ENCODE measurements at places on chromosomes 4 and X. TPM values are rescaled to one million over a fixed set of nuclear protein-coding genes. Genes with fewer than 3 reads are reported as not detected.

DNA sequence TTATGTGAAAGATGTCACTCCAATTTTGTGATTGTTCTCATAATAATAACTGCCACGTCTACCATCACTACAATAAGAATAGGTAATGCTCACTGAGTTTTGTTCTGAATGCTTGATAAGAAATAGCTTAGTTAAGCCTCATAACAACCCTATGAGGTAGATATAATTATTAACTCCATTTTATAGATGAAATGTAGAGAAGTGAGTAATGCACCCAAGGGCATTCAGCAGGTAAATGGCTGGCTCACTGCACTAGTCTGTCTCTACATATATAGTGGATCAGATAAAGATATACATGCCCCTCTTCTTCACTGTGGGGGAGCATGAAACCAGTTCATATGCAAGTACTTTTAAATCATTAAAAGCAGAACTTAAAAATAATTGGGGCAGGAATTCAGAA lies 65.8 kb upstream of the SLC4A4 start:
- H3K36me3 ChIP-seq = no peaks in the 10 kb centered on the region
- no peak for DNase-seq
- no peak overlapping the region for H3K27ac ChIP-seq
- H3K27me3 ChIP-seq = no peaks in the 10 kb centered on the region
- H3K4me1 ChIP-seq = peaks cover 4% of the 10 kb centered on the region

DNA sequence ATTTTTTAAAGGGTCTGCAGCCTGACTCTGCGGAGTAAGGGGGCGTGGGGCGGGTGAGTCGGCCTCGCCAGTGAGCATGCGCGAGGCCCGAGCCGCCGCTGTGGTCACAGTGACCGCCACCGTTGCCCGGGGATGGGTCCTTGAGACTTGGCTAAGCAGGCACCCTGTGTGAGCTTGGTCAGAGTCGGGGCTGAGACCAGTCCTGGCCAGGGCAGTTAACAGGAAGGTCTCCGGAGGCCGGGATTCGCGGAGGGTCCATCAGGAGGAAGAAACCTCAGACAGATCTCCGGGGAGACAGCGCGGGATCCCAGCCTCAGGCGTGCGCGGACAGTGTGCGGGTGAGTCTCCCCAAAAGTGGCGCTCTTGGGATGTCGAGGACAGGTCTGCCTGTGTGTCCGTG lies 1384.4 kb upstream of the PCDH10 start:
- H3K4me1 ChIP-seq = no peaks in the 10 kb centered on the region
- H3K4me3 ChIP-seq = no peak overlapping the region
- H3K36me3 ChIP-seq = no peaks in the 10 kb centered on the region
- DNase-seq = peak; percentile 71

GRCh38 chrX:154348114-154348531 lies 26.3 kb downstream of the FLNA start:
- no peak overlapping the region for H3K27ac ChIP-seq
- H3K36me3 ChIP-seq = peaks cover 8% of the 10 kb centered on the region
- no peak overlapping the region for H3K4me3 ChIP-seq
- no peak for DNase-seq

- H3K4me3 ChIP-seq = no peak overlapping the region
- no peaks in the 10 kb centered on the region for H3K36me3 ChIP-seq
- no peak for DNase-seq
- no peak overlapping the region for H3K27ac ChIP-seq
- H3K27me3 ChIP-seq = no peaks in the 10 kb centered on the region
Measured at GRCh38 chrX:41289095-41289494, 44.9 kb upstream of the DDX3X start.

GRCh38 chrX:108167211-108167872 lies 75.8 kb downstream of the ATG4A start:
- no peak overlapping the region for H3K27ac ChIP-seq
- H3K27me3 ChIP-seq = no peaks in the 10 kb centered on the region
- DNase-seq = no peak
- H3K4me3 ChIP-seq = no peak overlapping the region
- no peaks in the 10 kb centered on the region for H3K4me1 ChIP-seq

GRCh38 chrX:19855700-19856381 lies 31.6 kb downstream of the SH3KBP1 start:
- H3K4me3 ChIP-seq = no peak overlapping the region
- H3K27ac ChIP-seq = no peak overlapping the region
- H3K4me1 ChIP-seq = no peaks in the 10 kb centered on the region
- no peaks in the 10 kb centered on the region for H3K27me3 ChIP-seq
- no peak for DNase-seq

DNA sequence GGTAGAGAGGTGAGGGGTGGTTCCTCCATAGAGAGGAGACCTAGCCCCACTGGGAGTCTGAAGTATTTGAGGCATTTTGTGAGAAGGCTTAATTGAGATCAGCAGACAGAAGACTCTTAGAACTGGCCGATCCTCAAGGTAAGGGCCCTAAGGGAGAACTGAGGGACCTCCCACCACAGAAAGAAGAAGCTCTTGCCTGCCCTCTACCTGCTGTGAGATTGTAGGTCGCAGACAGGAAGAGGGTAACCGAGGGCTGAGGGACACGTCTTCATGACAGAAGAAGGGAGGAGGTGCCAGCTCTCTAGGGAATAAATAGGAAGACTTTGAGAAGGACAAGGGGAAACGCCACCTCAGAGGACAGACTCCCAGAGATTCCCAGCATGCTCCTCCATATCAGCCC lies 24.1 kb upstream of the MAGEC1 start:
- no peaks in the 10 kb centered on the region for H3K36me3 ChIP-seq
- no peak for DNase-seq
- no peak overlapping the region for H3K27ac ChIP-seq

- H3K36me3 ChIP-seq = no peaks in the 10 kb centered on the region
- no peak overlapping the region for H3K4me3 ChIP-seq
- no peaks in the 10 kb centered on the region for H3K4me1 ChIP-seq
- no peaks in the 10 kb centered on the region for H3K27me3 ChIP-seq
- no peak for DNase-seq
Measured at GRCh38 chr4:85748654-85749053, 273.7 kb downstream of the ARHGAP24 start.

- H3K4me1 ChIP-seq = no peaks in the 10 kb centered on the region
- no peak for DNase-seq
- H3K27me3 ChIP-seq = no peaks in the 10 kb centered on the region
- H3K27ac ChIP-seq = no peak overlapping the region
- H3K4me3 ChIP-seq = no peak overlapping the region
- H3K36me3 ChIP-seq = no peaks in the 10 kb centered on the region
Measured at GRCh38 chrX:41779941-41780340, 56.0 kb downstream of the GPR82 start.

- no peak overlapping the region for H3K27ac ChIP-seq
- H3K4me3 ChIP-seq = no peak overlapping the region
- DNase-seq = no peak
Measured at GRCh38 chrX:150270622-150271021, 92.5 kb upstream of the MAMLD1 start.

DNA sequence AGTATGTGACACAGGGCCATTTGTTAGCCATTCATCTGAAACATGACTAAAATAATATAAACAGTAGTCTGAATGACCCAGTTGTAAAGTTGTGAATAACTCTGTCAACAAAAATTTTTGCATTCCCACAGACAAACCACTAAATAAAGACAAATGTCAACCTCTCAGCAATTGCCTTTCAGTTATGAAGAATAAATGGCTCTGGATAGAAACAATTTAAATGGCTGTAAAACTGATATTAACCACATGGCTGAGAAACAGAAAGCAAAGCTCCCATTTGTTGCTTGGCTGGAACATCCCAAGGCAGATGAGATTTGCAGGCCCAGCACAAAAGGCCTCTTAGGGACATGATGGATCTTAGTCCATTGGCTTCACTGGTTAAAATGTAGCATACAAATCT lies 296.3 kb downstream of the GALNTL6 start:
- H3K36me3 ChIP-seq = no peaks in the 10 kb centered on the region
- H3K27ac ChIP-seq = no peak overlapping the region
- H3K4me3 ChIP-seq = no peak overlapping the region
- no peak for DNase-seq
- H3K27me3 ChIP-seq = no peaks in the 10 kb centered on the region

DNA sequence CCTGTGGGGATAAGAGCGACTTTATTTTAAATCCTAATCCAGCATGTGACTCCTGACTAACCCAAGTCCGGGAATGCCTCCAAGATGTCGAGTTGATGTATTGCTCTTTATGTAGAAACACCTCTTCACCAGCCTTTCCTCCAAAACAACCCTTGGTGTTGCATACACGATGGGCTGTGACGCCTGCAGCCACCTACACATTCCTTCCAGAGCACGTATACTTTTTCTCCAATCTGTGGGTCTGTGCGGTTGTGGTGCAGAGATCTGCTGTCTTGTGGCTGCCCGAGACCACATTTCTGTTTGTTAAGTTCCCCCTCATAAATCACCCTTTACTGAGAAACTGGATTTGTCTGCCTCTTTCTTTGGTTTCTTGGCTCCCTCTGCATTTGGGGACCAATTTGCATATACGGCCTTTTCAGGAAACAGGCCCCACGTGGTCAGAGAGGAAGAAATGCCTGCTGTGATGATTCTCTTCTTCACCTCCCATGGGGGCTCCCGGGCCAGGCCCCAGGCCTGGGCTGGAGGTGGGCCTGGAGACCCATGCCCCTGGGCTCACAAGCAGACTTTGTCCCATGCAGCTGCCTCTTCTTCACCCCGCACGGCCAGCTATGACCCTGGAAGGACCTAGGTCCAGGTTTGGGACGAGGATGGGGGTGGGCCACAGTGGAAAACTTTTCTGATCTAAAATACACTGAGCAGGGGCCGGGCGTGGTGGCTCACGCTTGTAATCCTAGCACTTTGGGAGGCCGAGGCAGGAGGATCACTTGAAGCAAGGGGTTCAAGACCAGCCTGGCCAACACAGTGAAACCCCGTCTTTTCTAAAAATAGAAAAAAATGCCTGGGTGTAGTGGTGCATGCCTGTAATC lies 21.4 kb upstream of the AFAP1 start:
- H3K27ac ChIP-seq = no peak overlapping the region
- peaks cover 27% of the 10 kb centered on the region for H3K4me1 ChIP-seq
- H3K27me3 ChIP-seq = no peaks in the 10 kb centered on the region
- no peaks in the 10 kb centered on the region for H3K36me3 ChIP-seq
- H3K4me3 ChIP-seq = no peak overlapping the region

DNA sequence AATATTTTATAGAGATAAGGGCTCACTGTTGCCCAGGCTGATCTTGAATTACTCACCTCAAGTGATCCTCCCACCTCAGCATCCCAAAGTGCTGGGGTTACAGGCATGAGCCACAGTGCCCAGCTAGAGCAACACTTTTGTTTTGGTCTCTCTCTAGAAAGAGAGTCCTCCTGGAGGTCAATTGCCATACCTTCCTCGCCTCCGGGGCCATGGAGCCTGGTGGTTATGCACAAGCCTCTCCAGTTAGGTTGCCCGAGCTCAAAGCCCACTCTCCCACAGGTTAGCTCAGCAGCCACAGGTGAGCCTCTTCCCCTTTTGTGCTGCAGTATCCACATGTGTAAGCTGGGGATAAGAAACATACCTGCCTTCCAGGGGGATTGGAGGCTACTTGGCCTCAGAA lies 24.2 kb upstream of the MAN2B2 start:
- H3K4me1 ChIP-seq = no peaks in the 10 kb centered on the region
- no peak for DNase-seq
- H3K36me3 ChIP-seq = no peaks in the 10 kb centered on the region
- no peak overlapping the region for H3K27ac ChIP-seq

- no peak overlapping the region for H3K4me3 ChIP-seq
- no peaks in the 10 kb centered on the region for H3K36me3 ChIP-seq
- no peaks in the 10 kb centered on the region for H3K4me1 ChIP-seq
- H3K27me3 ChIP-seq = no peaks in the 10 kb centered on the region
Measured at GRCh38 chr4:85961887-85962286, 398.0 kb downstream of the MAPK10 start.

- H3K4me3 ChIP-seq = no peak overlapping the region
- no peaks in the 10 kb centered on the region for H3K36me3 ChIP-seq
- H3K27ac ChIP-seq = no peak overlapping the region
- DNase-seq = no peak
Measured at GRCh38 chrX:108122748-108123147, 31.2 kb downstream of the ATG4A start.

GRCh38 chrX:113545040-113545439 lies 704.4 kb upstream of the AMOT start:
- H3K36me3 ChIP-seq = no peaks in the 10 kb centered on the region
- H3K27me3 ChIP-seq = no peaks in the 10 kb centered on the region
- DNase-seq = no peak
- no peaks in the 10 kb centered on the region for H3K4me1 ChIP-seq
- no peak overlapping the region for H3K27ac ChIP-seq

DNA sequence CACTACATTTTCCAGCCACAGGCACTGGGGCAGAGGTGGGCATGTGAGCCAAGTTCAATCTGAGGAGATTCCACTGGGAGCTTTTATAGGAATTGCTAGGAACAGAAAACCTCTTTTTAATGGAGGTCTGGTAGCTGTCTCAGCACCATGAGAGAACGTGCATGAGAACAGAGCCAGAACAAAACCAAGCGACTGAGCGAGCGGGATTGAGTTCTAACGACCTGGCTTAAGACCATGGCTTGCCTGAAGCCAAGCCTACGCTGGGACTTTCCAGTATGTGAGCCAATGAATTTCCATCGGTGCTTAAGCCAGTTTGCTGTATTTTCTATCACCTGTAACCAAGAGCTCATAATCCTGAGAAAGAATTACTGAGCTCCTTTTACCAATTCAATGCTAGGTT lies 183.7 kb downstream of the NR3C2 start:
- no peak overlapping the region for H3K27ac ChIP-seq
- H3K4me1 ChIP-seq = no peaks in the 10 kb centered on the region
- no peak overlapping the region for H3K4me3 ChIP-seq
- no peaks in the 10 kb centered on the region for H3K27me3 ChIP-seq

DNA sequence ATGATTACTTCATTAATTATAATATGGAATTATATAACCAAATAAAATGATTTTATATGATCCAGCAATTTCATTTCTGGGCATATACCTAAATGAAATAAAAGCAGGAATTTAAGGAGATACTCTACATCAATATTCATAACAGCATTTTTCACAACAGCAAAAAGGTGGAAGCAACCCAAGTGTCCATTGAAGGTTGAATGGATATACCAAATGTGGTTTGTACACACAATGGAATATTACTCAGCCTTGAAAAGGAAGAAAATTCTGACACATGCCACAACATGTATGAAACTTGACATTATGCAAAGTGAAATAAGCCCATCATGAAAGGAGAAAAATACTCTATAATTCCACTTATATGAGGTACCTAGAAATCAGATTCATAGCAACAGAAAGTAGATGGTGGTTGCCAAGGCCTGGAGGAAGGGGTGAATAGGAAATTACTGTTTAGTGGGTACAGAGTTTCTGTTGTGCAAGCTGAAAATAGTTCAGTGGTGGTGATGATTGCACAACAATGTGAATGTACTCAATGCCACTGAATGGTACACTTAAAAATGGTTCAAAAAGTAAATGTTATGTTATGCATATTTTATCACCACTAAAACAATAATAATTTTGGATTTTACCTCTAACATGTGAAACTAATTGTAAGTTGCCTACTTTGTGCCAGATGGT lies 471.5 kb downstream of the SPRY1 start:
- no peaks in the 10 kb centered on the region for H3K4me1 ChIP-seq
- no peak for DNase-seq
- H3K27ac ChIP-seq = no peak overlapping the region
- no peaks in the 10 kb centered on the region for H3K36me3 ChIP-seq

The POLR2B gene
- total RNA-seq = 69.7 TPM

The SLC2A9 gene
- total RNA-seq = 16.8 TPM

The NMU gene
- total RNA-seq = 3.2 TPM

The IBSP gene
- total RNA-seq = not detected

The GRIA2 gene
- total RNA-seq = not detected

The CC2D2A gene
- total RNA-seq = 19.5 TPM

The SSX7 gene
- not detected for total RNA-seq

The BEX2 gene
- 19.0 TPM for total RNA-seq

The TEX13B gene
- total RNA-seq = not detected

The MID2 gene
- total RNA-seq = 20.5 TPM

The MSL3 gene
- total RNA-seq = 29.6 TPM

The NDNF gene
- total RNA-seq = 173 TPM

The DOK7 gene
- 3.3 TPM for total RNA-seq
